Psoas muscle (tissue), 8 donors: ENCODE measurements at places on chromosomes 12 and 14.
A peak's percentile ranks its signal among the peaks of the same experiment; 100 is the strongest.

- peak; percentile 79 for DNase-seq
These were observed 55.1 kb upstream of the CMKLR1 start for GRCh38 chr12:108394196-108394595.

DNA sequence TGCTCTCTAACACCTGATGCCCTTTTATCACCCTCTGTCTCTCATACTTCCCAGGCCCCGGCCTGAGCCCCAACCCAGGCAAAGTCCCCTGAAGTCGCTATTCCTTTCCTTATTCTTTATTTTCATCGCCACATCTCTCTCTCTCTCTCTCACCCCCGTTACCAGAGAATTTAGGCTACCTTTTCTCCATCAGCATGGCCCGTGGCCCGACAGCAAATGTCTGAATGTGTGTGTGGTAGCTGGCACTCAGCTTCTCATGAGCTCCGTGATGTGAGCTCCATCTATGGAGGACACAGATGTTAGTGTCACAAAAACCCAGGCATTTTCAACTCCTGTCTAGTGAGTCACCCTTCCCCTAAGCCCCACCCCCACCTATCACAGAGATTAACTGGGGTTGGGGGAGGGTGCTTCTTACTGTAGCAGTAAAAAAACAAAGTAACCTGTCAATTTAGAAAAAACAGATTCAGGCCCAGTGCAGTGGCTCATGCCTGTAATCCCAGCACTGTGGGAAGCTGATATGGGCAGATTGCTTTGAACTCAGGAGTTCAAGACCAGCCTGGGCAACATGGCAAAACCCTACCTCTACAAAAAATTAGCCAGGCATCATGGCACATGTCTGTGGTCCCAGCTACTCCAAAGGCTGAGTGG, 53.8 kb downstream of the VCPKMT start:
- no peak for DNase-seq

GRCh38 chr12:38690646-38691045, 214.7 kb downstream of the CPNE8 start:
- no peak for DNase-seq

DNA sequence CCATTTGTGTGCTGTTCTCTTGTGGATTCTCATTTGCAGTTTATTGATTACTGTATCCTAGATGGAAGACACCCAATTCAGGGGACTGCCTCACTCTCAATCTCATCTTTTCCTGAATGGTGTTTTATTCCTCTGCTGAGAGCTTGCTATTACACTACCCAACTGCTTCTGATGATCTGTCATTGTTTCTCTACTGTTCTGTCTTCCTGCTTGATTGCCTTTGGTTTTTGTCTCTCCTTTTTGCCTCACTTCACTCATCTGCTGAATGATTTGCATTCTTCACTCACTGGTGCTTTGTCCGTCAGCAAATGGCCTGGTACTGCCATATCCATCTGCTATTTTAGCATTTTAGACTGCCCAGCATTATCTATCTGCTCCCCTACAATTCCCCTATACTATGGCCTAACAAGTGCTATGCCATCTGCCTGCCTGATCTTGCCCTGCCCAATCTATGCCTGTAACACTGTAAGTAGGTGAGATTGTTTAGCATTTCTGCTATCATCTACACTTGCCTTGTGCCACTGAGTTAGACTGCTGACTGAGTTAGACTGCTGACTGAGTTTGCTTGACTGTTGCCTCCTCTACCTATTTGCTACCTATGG, 335.1 kb downstream of the GPHN start:
- no peak for DNase-seq

DNA sequence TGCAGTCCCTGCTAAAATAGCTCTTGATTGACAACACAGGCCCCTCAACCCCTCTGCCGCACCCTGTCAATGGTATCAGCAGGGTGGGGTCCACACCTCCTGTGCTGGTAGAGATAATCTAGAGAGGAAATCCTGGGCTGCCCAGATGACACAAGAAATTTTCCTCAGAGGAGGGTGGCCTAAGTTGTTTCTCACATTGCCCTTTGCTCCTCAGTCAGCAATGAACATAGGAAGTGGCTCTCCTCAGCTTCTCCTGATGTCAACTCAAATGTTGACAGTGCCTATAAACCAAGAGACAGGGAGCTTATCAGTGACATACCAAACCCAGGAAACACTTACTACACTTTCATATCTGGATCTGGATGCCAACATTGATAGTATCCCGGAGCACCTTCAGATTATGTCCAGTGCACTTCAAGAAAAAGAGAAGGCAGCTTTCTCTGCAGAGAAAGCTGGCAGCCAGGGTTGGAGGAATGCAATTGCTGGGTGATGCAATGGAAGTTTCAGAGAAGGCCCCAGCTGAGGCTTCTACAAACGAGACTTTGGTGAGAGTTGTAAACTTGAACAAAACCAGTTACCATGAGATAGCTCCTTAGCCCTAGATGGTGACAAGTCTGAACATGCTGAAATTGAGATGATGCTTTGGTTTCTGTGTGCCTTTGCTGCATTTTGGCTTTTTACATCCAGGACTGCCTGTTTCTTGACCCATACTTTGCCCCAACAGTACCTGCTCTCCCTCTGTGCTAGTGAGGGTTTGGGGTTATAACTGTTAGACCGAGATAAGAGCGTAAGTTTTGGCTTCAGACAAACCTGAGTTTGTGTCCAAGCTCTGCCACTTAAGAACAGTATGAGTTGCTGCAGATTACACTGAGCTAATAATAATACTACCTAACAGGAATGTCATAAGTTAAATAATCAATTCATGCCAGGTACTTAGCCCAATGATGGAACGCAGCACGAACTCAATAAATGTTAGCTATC, 183.5 kb downstream of the NUAK1 start:
- DNase-seq = no peak

DNA sequence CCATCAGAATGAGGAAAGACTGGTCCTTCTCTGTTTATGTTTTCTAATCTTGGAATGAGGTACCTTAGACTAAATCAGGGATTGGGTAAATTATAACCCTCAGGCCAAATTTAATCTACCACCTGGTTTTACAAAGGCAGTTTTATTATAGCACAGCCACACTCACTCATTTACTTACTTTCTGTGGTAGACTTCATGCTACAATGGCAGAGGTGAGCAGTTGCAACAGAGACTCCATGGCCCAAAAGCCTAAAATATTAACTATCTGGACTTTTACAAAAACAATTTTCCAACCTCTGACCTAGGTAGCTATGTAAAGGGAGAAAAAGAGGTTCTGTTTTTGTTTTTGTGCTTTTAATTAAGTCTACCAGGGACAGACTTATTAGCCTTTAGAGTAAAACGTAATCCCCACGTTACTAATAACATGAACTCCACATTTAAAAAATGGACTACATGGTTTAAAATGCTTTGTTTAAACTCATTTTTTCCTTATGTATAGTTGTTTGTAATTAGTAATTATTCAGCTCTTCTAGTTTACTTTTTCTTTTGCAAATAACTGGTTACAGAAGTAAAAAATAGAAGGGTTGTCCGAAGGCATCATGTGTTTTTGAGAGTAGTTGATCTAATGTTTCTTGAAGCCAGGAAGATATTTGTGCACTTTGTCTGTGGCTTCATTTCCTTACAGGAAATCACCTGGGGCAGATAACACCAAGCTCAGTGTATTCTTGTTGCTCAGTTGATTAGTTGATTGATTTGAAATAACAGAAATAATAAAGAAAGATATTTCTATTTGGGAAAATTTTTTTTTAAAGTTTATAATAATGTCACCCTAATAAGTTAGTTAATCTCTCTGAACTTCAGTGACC, 57.6 kb upstream of the ATP2B1 start:
- no peak for DNase-seq

GRCh38 chr12:56097738-56098137, 6.6 kb upstream of the PA2G4 start:
- no peak for DNase-seq

- no peak for DNase-seq
These were observed 42.1 kb upstream of the RNASE3 start for GRCh38 chr14:20848955-20849570.

GRCh38 chr12:92654929-92655328, 47.9 kb upstream of the PLEKHG7 start:
- no peak for DNase-seq

- DNase-seq = no peak
These were observed 105.4 kb upstream of the CNTN1 start for GRCh38 chr12:40586823-40587222.

- DNase-seq = no peak
These were observed 23.6 kb upstream of the REP15 start for GRCh38 chr12:27672643-27673042.

- no peak for DNase-seq
These were observed 69.0 kb upstream of the BMP4 start for GRCh38 chr14:54025661-54026060.

GRCh38 chr12:49903351-49903699, 375 bp downstream of the FAIM2 start:
- peak; percentile 42 for DNase-seq

GRCh38 chr14:23929822-23930294, 23.7 kb upstream of the DHRS4 start:
- peak; percentile 67 for DNase-seq

DNA sequence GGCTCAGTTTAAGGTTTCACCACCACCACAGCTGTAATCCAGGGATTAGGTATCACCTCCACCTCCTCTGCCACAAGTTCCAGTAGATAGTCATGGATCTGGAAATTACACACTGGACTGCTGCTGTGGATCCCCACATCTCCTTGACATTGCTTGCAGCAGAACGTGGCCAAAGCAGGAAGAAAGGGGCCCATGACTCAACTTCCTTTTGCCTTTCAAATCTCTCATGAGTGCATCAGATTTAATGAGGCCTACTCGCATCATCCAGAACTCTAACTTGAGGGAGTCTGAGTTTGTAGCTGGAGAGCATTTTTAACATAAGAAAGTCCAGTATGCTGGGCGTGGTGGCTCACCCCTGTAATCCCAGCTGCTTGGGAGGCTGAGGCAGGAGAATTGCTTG, 29.2 kb upstream of the TMED10 start:
- DNase-seq = no peak

- DNase-seq = peak; percentile 78
These were observed 17.8 kb upstream of the HDAC7 start for GRCh38 chr12:47837190-47838171.

GRCh38 chr12:54596526-54596946, 8.1 kb upstream of the PPP1R1A start:
- peak; percentile 62 for DNase-seq

GRCh38 chr14:62064751-62065323, 302.6 kb downstream of the SNAPC1 start:
- no peak for DNase-seq

- DNase-seq = no peak
These were observed 1352.9 kb downstream of the TMEM121 start for GRCh38 chr14:106879241-106879640.

GRCh38 chr12:95003921-95004272, 400 bp upstream of the NDUFA12 start:
- no peak for DNase-seq
